ENCODE measurements at places on chromosomes 1 and 21. TPM values are rescaled to one million over a fixed set of nuclear protein-coding genes. Genes with fewer than 3 reads are reported as not detected.

Gene TRIM17
- total RNA-seq = 1.5 TPM

Gene APOBEC4
- not detected for total RNA-seq

Gene SAMSN1
- 0.35 TPM for total RNA-seq

Gene MEX3A
- 7.1 TPM for total RNA-seq

Data from renal cortical epithelial cell (primary cell).